Esophagus mucosa (tissue), 1 donor: ENCODE measurements at places on chromosomes 11 and 22. TPM values are rescaled to one million over a fixed set of nuclear protein-coding genes. Genes with fewer than 3 reads are reported as not detected.

DNAJB13 gene
- not detected for total RNA-seq

TAF10 gene
- 101 TPM for total RNA-seq

PLAAT4 gene
- total RNA-seq = 5.5 TPM

SEPTIN5 gene
- total RNA-seq = 31.3 TPM

DDTL gene
- total RNA-seq = 1.7 TPM

PANX3 gene
- not detected for total RNA-seq

APLNR gene
- total RNA-seq = 1.8 TPM

ADM gene
- 15.5 TPM for total RNA-seq

OR4C45 gene
- total RNA-seq = not detected

SC5D gene
- total RNA-seq = 47.9 TPM

HMBS gene
- 23.7 TPM for total RNA-seq

KIRREL3 gene
- 0.36 TPM for total RNA-seq

CCDC82 gene
- 5.3 TPM for total RNA-seq

TRIM51 gene
- not detected for total RNA-seq

TIMP3 gene
- 20.1 TPM for total RNA-seq

SLC22A6 gene
- not detected for total RNA-seq

LRRC32 gene
- 9.0 TPM for total RNA-seq

HTR3B gene
- 0.28 TPM for total RNA-seq

GGT1 gene
- total RNA-seq = 2.9 TPM

PDGFB gene
- total RNA-seq = 0.96 TPM

PITPNM1 gene
- total RNA-seq = 36.5 TPM

IFITM1 gene
- 59.8 TPM for total RNA-seq

PATE4 gene
- not detected for total RNA-seq

TLCD5 gene
- total RNA-seq = 0.48 TPM

SNX19 gene
- 27.2 TPM for total RNA-seq

INTS4 gene
- 16.1 TPM for total RNA-seq

SLC22A9 gene
- not detected for total RNA-seq

CBLIF gene
- not detected for total RNA-seq

GPHA2 gene
- total RNA-seq = not detected

NPAS4 gene
- not detected for total RNA-seq

GSTT2B gene
- total RNA-seq = 6.5 TPM

DDB1 gene
- total RNA-seq = 130 TPM

CLCF1 gene
- total RNA-seq = 1.6 TPM

OR2D2 gene
- total RNA-seq = 0.20 TPM

MAML2 gene
- 4.5 TPM for total RNA-seq

IL18BP gene
- total RNA-seq = 2.5 TPM

ANGPTL5 gene
- not detected for total RNA-seq

PGA4 gene
- total RNA-seq = not detected

RHOD gene
- 161 TPM for total RNA-seq
